ENCODE measurements at places on chromosomes 5 and 9.
A peak's percentile ranks its signal among the peaks of the same experiment; 100 is the strongest.

GRCh38 chr5:138945421-138946240, 70.5 kb upstream of the LRRTM2 start:
- DNase-seq: peak; percentile 38

DNA sequence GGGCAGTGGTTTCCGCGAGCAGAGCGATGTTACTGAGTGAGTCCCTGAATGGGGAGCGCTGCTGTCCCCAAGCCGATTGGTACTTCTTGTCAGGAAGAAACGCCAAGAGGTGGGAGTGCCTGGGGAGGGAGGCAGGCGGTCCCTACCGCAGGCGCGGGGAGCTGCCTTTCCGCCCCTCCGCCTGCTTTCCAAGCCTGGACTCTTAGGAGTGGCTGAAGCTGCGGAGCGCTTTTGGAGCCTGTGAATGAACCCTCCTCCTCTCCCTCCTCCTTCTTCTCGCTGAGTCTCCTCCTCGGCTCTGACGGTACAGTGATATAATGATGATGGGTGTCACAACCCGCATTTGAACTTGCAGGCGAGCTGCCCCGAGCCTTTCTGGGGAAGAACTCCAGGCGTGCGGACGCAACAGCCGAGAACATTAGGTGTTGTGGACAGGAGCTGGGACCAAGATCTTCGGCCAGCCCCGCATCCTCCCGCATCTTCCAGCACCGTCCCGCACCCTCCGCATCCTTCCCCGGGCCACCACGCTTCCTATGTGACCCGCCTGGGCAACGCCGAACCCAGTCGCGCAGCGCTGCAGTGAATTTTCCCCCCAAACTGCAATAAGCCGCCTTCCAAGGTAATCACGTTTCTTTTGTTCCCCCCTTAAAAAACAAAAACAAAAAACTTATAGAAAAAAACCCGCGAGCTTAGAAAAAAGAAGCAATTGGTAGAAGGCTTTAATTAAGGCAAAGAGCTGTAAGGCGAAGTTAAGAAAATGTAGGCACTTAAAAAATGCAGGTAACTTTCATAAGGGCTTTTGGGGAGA, at the start of gene VCAN:
TSS of gene VCAN (plus strand) at position 340 of the 808 bp plus-strand sequence. CDS start 11,775 bp downstream, outside the sequence.
- peak; percentile 48 for DNase-seq

GRCh38 chr5:68685863-68686262, 408.0 kb upstream of the SLC30A5 start:
- DNase-seq: no peak

DNA sequence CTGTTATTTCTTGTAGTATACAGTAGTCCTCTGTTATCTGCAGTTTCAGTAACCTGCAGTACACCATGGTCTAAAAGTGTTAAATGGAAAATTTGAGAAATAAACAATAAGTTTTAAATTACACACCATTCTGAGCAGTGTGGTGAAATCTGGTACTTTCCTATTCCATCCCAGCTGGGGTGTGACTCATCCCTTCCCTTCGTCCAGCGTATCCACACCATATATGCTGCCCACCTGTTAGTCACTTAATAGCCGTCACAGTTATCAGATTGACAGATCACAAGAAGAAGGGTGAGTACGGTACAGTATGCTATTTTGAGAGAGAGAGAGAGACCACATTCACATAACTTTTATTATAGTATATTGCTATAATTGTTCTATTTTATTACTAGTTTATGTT, 28.9 kb downstream of the FAM151B start:
- no peak for DNase-seq

DNA sequence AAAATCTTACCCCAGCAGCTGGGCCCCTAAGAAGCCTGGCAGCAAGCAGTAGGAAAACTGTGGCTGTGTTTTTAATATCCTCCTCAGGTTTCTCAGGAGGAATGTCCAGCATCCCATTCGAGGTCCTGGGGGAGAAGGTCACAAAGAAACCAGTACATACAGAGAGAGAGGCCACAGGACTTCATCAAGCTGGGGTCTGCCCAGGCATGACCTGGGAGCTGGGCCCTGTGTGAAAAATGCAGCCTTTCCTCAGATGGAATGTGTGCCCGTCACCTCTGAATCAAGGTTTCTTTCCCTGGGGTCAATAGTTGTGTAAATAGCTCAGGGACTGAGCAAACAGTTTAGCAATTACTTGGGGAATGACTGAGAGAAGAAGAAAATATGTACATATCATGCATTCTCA, 33.9 kb upstream of the RAD23B start:
- no peak for DNase-seq

GRCh38 chr5:160048131-160048530, 39.2 kb downstream of the TTC1 start:
- DNase-seq: no peak

GRCh38 chr9:27802418-27802817, 229.1 kb upstream of the C9orf72 start:
- DNase-seq: no peak

GRCh38 chr9:10050016-10050415, 562.8 kb downstream of the PTPRD start:
- no peak for DNase-seq

GRCh38 chr9:105921057-105921726, 226.9 kb downstream of the TMEM38B start:
- no peak for DNase-seq

GRCh38 chr5:104932431-104932830, 1369.8 kb upstream of the NUDT12 start:
- no peak for DNase-seq

DNA sequence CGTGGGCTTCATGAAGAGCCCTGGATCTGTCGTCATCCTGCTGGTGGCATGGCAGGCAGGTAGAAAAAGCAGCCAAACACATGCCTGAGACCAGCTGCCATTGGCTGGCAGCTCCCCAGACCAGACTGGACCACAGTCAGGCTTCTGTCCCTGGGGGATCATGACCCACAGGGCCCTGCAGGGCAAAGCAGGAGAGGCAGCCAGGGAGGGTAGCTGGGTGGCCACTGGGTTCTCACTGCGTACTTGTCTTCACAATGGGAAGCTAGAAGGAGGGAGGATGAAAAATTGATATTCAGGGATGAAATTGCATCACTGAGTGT, 67.8 kb upstream of the GARNL3 start:
- no peak for DNase-seq

- no peak for DNase-seq
Measured at GRCh38 chr5:175855041-175855720, 16.2 kb upstream of the CPLX2 start.

DNA sequence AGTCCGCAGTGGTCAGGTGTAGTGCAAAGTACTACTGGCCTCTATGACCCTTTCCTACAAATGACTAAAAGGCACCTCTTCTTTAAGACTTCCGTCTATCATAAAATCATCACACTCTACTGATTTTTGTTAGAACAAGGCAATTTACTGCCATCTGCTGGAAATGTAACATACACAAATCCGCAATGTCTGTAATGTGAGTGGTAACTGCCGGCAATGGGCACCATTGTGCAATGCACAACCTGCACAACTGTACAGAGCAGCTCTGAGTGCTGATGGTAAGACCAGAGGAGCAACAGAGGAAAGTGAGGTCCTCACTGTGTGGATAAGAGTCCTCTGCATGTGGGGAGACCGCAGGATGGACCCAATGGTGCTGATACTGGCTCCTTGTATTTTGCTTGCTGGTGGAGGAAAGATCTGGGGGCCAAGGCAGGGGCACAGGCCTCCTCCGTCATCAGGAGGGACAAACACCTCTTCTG, 103.7 kb downstream of the ATPSCKMT start:
- peak; percentile 14 for DNase-seq

DNA sequence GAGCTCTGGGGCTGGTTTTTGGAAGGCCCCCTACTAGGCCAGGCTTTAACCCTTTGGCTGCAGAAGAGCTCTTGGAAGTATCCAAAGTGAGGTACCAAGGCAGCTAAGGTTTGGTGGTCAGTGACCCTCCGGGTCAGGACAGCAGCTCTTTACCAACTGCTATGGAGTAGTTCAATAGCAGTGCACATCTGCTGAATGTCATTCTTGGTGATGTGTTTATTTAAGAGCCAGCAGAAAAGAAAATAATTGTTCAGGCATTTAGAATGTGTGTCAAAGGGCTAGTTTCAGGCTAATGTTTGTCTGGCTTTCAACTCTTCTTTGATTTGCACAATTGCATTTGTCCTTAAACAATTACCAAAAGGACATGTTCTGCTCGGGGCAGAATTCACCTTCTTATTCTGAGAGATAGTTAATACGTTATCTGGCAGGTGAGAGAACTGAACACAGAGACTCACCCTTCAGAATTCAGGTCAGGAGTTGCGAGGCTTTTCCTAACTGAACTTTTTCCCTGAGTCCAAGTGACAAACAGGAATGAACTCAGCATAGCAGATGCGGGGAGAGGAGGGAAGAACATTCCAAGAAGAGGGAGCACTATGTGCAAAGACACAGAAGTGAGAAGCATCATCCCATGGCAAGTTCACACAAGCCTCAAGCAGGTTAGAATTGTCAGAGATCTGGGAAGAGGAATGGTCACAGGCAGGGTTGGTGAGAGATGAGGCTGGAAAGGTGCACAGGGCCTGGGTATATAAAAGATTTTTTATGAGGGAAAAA, 556.7 kb upstream of the TLE4 start:
- DNase-seq: no peak

GRCh38 chr5:68460147-68460798, 244.7 kb downstream of the PIK3R1 start:
- no peak for DNase-seq

DNA sequence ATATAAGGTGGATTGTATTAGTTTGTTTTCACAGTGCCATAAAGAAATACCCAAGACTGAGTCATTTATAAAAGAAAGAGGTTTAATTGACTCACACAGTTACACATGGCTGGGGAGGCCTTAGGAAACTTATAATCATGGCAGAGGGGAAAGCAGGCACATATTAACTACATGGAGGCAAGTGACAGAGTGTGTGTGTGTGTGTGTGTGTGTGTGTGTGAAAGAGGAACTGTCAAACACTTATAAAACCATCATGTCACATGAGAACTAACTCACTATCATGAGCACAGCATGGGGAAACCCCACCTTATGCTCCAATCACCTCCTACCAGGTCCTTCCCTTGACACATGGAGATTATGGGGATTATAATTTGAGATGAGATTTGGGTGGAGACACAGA, 118.6 kb downstream of the SPEF2 start:
- DNase-seq: no peak

GRCh38 chr9:2241836-2242741, 226.9 kb downstream of the SMARCA2 start:
- DNase-seq: peak; percentile 82
